ENCODE measurements at places on chromosomes 3 and 15. TPM values are rescaled to one million over a fixed set of nuclear protein-coding genes. Genes with fewer than 3 reads are reported as not detected.

DNA sequence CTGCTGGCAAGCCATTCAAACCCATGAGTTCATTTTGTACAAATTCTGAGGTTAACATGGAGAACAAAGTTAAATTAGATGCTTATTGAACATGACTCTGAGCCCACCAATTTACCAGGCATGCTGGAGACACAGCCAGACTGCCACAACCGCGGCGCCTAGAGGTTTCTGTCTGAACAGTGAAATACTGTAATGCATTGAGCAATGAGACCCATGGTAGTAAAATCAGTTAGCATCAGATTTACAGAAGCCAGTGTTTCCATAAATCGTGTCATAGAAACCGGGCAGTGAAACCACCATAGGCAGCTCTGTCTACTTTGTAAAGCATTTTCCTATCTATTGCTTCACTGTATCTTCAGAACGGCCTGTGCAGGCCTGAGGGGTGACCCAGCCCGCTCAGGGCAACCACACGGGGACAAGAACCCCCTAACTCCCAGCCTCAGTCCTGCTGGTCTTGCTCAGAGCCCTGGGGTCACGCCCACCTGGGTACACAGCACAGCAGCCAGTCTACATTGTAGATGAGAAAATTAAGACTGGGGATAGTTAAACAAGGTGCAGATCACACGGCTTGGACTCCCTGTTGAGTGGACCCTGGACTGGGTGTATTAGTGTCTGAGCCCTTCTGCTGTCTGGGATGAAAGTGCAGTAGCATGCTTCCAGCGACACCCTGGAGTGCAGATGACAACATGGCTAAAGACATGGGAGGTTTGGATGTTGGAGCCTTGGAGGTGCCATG is 44.2 kb downstream of the MGLL start:
- DNase-seq, result no peak

DNA sequence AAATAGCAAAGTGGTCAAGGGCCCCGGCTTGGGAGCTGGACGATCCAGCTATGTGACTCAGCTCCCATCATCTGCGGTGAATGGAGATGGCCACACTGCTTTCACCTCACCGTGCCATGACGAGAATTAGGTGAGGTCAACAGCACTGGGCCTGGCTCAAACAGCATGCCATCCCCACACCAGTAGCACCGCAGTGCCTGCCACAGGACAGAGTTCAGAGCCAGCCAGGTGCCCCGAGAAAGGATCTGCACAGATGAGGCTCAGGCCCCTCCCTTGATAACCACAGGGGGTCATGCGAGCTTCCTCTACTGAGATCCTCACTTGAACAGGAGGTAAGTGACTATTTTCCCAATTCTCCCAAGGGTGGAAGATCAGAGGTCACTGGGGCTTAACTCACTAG is 29.4 kb downstream of the ZXDC start:
- DNase-seq, result no peak

IL20RB gene
- 0.70 TPM for total RNA-seq

GOLGA8J gene
- not detected for total RNA-seq

SEMA6D gene
- total RNA-seq, result 9.9 TPM

DNA sequence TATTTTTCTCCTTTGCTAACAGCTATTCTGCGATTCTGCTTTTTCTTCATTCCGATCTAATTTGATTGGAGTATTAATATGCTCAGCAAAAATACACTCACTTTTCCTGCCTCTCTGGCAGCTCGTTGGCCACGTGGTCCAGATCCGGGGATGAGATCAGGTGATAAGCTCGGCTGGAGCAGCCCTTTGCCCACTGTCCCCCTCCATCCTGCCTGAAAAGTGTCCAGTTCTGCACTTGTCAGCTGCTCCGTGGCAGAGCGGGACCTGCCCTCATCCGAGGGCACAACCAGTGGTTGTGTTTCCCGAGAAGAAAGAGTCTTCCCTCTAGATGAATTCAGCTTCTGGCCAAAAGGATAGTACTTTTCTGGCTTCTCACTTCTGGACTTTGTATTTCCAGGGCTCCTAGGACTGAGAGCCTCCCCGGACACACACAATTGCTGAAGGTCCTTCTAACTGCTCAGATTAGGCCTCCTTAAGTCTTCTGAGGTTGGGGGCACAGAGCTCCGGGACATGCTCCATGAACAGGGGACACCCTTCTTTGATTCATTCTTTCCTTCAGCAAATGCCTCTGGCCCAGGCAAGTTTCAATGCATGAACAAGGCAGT is 103.9 kb upstream of the ALDH1A3 start:
- peak; percentile 49 for DNase-seq

EIF4G1 gene
- total RNA-seq, result 284 TPM

TRIM71 gene
- not detected for total RNA-seq

All from cardiac septum (tissue), 1 donor.